ENCODE measurements at places on chromosomes 3 and 15. TPM values are rescaled to one million over a fixed set of nuclear protein-coding genes. Genes with fewer than 3 reads are reported as not detected.

ADGRG7 gene
- total RNA-seq: 15.6 TPM

MUC13 gene
- 1,001 TPM for total RNA-seq

DNA sequence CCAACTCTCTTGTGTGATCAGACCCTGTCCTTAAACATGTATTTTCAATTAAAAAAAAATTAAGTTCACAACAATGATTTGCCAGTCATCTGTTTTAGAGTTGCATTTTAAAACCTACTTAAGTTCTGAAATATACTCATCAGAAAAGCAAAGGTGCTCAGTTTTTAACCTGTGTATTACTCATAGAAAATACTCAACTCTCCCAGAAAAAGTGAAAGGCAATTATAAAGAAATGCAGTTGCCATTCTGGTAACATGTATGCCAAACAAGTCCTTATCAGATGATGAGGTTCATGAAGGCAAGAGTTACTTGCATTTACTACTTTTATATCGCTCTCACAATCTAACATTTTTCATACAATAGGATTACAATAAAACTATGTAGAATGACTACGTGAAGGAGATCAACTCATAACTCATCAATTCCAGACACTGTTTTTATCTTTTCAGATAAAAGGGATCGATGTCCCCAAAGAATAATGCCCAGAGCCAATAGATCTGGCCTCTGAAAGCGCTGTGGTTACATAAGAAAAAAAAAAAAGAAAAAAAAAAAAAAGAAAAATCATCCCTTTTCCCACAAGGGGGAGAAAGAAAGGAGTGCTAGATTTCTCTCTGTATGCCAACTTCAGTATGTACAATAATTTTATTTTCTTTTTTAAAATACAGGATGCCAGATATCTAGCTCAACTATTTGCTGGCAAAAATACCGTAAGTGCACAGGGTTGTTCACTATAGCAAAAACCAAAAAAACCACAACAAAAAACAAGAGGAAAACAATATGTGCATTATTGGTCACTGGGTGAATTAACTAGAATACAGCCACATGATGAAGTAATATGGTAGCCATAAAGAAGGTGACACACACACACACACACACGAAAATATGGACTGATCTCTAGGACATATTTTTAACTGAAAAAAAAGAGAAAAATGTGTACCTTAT is 137.4 kb downstream of the NR1I2 start:
- no peak for DNase-seq

GRCh38 chr3:93969443-93969842 is 4.3 kb downstream of the PROS1 start:
- no peak for DNase-seq

DNA sequence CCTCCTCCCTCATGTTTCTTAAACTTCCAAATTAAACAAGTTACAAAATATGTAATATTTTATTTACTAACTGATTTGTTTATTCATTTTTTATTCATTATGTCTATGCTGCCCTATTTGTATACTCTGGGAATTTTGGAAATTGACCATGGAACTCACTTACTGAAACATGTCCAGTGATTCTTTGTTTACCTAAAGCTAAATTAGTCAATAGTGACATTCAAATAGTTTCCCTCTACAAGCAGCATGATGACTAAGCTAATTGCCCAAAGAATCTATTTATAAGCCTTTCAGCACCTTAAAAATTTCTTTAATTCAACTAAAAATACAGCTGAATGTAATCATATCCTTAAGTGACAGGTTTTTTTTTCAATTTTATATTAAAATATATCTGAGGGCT is 437.7 kb downstream of the SI start:
- DNase-seq: no peak

- peak; percentile 55 for DNase-seq
These were observed 429.6 kb downstream of the LPP start for GRCh38 chr3:188583341-188584161.

DNA sequence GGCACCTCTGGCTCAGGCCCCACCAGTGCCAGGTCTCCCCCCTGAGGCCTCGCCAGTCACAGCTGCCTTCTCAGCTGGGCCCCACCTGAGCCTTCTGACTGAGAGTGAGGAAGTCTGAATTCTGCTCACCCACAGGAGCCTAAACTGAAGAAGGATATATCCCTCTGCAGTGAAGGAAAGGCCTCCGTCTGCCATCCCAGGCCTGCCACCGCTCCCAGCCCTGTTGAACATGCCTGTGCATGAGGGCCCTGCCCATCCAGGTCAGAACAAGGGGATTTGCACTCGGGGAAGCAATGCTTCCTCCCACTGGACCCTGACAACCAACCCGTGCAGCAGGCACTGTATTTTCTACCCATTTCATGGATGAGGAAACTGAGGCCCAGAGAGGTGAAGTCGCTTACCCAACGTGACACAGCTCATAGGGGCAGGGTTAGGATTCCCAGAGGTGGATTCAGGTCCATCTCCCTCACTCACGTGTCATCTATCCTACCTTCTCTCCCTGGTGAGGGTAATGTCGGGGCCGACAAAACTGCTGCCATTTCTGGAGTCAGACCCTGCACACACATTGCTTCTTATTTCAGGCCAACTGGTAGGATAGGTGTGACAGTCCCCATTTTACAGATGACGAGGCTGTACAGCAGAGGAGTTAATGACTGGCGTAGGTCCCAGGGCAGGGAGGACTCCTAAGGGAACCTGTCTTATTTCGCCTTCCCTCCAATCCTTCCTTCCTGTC is 22.6 kb downstream of the ATP2B2 start:
- no peak for DNase-seq

GRCh38 chr15:69976366-69976994 is 121.2 kb downstream of the TLE3 start:
- no peak for DNase-seq

GRCh38 chr3:330494-331115 is 134.0 kb downstream of the CHL1 start:
- DNase-seq: no peak

DNA sequence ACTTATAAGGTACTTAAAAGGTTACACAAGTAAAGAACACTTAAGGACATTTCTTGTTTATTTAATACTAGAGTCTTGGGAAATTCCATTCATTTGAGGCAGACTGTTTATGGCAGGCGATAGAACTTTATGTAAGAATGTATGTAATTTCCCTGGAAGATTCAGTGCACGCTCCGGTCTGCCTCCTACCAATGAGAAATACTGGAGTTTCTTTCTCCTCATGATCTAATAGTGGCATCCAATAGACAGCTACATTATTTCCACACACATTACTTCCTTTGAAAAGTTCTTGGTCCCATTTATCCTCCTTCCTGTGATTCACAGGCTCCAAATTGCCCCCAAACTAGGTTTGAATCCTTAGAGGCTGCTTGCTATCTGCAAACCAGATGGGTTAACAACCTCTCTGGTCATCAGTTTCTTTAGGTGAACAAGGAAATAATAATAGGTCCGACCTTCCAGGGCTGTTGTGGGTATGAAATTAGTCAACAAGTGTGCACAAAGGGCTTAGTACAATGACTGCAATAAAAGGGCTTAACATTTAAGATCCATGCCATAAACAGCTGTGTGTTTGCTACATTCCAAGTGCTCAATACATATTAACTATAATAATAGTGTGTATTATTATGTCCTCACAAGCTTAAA is 30.7 kb downstream of the EIF4E3 start:
- peak; percentile 49 for DNase-seq

- DNase-seq: peak; percentile 95
These were observed at the start of gene ZNF609 for GRCh38 chr15:64460206-64460723. Gene ZNF609 (plus strand): TSS chr15:64460578. CDS start chr15:64499420, 38,842 bp downstream.

- peak; percentile 72 for DNase-seq
These were observed 2.8 kb upstream of the VILL start for GRCh38 chr3:37987751-37988179.

- DNase-seq: no peak
These were observed 93.3 kb upstream of the CCDC54 start for GRCh38 chr3:107283948-107284347.

- DNase-seq: no peak
These were observed 58.7 kb downstream of the MORC1 start for GRCh38 chr3:109059264-109059663.

DNA sequence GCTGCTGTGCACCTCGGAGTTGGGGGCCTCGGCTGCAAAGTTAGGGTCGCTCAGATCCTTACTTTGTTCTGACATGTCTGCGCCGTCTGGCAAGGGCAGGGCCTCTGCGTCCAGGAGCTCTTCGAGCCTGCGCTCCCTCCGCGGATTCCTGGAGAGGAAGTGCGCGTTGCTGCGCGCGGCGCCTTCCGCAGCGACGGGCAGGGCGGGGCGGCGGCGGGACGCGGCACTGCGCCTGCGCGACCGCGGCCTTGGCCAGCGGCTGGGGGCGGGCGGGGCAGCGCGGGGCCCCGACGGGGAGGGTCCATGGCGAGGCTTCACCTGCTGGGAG is at the start of gene NDN:
TSS of gene NDN (minus strand) at position 163 of the 328 bp plus-strand sequence. CDS start at position 75, 88 bp downstream.
- DNase-seq: peak; percentile 41

GRCh38 chr3:8020047-8020841 is 481.4 kb upstream of the LMCD1 start:
- DNase-seq: no peak

All from left colon (tissue), 2 donors.